ENCODE measurements at places on chromosomes 16 and 17.

DNA sequence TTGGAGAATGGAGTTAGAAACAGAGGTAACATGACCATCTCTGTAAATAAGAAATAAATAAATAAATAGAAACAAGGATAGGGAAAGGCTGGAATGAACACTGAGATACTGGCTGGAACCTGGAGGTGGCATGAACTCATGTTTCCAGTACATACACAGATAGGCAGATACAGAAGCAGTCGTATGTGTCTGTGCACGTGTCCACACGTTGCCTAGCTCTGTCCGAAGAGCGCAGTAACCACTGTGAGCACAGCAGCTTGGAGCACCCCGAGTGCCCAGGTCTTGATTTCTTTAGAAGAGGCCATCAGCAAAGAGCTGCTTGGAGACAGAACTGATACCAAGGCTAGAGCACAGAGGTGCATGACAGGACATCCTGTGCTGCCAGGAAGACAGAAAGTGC is 37.1 kb upstream of the SLC38A8 start:
- no peak for DNase-seq

DNA sequence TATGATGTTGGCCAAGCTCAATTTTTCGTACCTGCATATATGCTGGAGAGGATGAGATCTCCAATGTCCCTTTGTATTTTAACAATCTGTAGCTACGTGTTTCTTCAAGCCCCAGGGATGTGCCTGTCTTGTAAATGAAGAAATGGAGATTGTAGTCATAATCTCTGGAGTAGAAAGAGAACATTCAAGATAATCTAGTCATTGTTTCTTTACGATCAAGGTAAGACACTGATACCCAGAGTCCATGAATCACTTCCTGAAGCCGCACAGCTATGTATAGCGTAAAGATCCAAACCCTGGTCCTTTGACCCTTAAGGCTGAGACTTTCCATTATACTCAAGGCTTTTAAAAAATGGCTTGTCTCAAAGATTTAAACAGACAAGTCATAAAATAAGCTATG is 205.5 kb downstream of the HS3ST3B1 start:
- DNase-seq: no peak

GRCh38 chr17:77774182-77774581 is 184.3 kb upstream of the TNRC6C start:
- no peak for DNase-seq

DNA sequence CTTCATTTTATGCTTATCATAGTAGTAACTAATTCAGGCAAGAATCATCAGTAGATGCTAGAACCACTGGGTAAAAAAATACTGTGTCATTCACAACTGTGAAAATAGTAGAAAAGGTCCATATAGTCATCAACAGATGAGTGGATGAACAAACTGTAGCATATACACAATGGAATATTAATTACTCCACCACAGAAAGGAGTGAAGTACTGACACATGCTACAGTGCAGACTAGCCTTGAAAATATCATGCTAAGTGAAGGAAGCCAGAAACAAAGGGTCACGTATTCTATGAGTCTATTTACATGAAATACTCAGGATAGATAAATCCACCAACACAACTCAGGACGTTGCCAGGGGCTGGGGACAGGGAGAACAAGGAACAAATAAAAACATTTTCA is 13.3 kb downstream of the USP22 start:
- no peak for DNase-seq

DNA sequence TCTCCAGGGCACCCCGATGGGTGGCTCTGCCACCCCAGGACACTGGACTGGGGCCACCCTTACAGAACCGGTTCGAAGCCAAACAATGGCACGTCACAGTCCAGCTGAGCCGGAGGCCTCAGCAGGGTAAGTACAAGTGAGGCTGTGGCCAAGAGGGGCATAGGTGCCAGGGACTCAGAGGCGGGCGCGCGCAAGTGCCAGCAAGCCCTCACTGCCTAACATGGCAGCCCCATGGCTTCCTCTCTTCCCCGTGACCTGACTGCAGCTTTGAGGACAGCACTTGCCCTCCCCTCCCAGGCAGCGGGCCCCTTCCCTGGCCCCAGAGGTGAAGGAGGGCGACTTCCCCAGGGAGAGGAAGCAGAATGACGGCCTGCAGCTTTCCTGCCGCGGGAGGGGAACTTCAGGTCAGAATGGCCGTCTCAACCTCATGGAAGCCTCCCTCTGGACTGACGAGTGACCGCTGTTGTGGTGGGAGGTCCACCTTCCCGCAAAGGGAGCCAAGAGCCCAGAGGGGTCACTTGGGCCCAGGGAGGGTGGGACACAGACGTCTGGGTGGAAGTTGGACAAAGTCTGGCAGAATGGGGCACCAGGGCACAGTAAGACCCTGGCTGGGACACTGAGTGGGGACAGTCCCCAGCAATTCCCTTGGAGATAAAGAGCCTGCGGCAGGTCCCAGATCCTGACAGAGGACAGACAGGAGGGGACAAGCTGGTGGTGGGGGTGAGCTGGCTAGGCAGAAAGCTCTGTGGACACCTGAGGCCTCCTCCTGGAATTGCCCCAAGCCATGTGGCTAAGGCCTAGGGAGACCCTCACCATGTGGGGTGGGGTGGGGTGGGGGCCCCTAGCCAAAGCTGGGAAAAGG is 52.1 kb upstream of the TOB1 start:
- DNase-seq: no peak

- no peak for DNase-seq
Observed at GRCh38 chr17:14582996-14583395, 282.1 kb downstream of the HS3ST3B1 start.

- no peak for DNase-seq
Observed at GRCh38 chr17:74099442-74100340, 103.8 kb upstream of the RPL38 start.

GRCh38 chr16:23482778-23483177 is 27.5 kb downstream of the GGA2 start:
- DNase-seq: no peak

- no peak for DNase-seq
Observed at GRCh38 chr16:9868606-9869149, 313.6 kb downstream of the GRIN2A start.

DNA sequence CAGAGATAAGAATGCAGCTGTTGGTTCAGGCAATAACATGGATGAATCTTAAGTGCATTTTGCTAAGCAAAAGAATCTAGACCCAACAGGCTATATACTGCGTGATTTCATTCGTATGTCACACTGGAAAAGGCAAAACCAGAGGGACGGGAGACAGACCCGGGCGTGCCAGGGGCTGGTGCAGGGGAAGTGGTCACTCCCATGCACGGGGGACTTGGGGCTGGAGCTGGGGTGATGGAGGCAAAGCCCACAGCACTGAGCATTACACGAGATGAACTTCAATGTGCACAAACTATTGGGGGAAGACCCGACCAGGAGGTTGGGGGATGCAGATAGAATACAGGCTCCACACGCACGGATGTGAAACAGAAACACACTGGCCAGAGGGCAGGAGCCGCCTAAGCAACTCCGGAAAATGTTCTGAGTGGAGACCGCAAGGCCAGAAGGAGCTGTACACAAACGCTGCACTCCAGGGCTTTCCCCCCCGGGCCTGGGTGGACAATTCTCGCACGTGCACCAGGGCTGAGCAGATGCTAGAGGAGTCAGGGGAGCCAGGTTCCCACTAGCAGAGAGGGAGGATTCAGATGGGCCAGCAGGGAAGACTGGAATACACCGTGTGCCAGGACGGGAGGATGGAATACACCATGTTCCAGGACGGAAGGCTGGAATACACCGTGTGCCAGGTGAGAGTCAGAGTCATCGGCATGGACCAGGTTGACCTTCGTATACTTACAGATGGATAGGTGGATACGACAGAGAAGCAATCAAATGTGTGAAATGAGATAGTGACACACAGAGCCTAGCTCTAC is 11.3 kb downstream of the LMF1 start:
- DNase-seq: no peak

DNA sequence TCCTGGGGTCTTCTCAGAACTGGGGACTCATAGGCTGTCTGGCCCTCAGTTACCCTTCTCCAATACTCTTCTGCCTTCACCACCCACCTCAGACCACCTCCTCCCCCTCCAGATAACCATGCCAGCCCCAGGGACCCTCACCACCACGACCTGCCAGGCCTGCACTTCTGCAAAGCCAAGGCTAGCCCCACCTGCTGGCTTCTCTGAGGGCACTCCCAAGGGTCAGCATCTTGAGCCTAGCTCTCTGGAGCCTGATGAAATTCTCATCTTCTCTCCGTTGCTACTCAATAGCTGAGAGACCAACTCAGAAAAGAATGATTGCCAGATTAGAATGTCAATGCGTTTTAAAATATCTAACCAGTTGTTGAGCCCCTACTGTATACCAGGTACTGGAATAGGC is 56.1 kb upstream of the LYRM9 start:
- no peak for DNase-seq

DNA sequence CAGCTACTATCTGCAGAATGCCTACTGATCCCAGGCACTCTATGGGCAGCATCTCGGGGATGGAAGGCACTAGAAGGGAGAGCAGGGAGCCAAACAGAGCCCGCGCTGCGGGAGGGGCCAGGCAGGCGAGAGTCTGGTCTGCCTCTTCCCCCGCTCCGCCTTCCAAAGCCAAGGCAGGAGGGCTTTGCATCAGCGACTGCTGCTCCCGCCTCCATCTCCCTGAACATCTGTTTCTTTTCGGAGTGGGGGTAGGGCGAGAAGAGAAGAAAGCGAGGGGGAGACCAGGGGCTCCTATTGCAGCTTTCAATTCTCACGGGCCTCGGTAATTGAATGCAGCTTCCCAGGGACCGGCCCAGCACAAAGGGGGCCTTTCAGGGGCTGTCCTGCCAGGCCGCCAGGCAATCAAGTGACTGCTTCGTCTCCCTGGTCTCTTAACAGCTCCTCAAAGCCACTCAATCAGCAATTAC is 31.4 kb upstream of the CDC42EP4 start:
- no peak for DNase-seq

GRCh38 chr16:15576960-15577958 is 65.7 kb downstream of the MARF1 start:
- peak; percentile 15 for DNase-seq

DNA sequence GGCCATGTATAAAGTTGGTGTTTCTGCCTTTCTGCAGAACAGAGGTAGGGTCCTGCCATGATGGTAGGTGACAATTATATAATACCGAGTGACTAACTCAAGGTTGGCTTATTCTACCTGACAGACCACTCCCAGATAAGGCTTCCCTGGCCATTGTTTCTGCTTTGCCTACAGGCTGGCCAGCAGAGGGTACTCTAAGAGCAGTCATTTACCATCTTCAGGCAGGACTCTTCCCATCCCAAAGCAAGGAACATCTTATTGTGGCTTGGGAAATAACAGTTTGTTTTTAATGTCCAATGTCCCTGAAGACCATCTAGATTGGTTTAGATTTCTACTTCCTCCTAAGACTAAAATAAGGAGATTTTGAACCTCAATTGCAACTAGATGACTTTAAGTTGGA is 74.1 kb downstream of the SNX11 start:
- no peak for DNase-seq

GRCh38 chr16:67269766-67270165 is 9.6 kb upstream of the PLEKHG4 start:
- no peak for DNase-seq

DNA sequence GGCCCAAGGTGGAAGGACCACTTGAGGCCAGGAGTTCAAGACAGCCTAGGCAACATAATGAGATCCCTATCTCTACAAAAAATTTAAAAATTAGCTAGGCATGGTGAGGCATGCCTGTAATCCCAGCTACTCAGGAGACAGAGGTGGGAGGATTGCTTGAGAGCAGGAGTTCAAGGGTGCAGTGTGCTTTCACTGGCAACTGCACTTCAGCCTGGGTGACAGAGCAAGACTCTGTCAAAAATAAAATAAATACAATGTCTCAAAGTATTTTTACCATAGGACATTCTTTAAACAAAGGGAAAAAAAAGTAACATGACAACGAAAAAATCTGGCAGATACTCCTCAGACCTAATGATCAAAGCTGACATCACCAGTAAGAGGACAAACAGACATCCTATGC is 72.6 kb downstream of the FBXL20 start:
- DNase-seq: no peak

DNA sequence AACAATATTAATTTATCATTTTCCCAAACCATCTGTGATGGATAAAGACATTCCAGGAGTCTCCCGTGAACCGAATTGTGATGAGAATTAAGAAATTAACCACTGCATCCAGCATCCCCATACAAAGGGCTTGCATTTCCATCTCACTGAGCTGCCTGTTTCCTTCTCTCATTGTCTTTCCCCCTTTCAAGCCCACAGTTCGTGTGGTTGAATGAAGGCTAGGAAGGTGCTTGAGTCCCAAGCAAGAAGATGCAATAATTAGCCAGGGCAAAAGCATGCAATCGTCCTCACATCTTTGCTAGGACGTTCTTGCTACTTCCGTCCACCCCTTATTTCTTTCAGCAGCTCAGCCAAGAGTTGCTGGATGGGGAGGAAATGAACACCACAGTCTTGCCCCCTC is 146.1 kb downstream of the NTN1 start:
- no peak for DNase-seq

- no peak for DNase-seq
Observed at GRCh38 chr16:12057266-12057665, 80.7 kb downstream of the SNX29 start.

- DNase-seq: no peak
Observed at GRCh38 chr16:28117168-28117565, 53.7 kb upstream of the GSG1L start.

DNA sequence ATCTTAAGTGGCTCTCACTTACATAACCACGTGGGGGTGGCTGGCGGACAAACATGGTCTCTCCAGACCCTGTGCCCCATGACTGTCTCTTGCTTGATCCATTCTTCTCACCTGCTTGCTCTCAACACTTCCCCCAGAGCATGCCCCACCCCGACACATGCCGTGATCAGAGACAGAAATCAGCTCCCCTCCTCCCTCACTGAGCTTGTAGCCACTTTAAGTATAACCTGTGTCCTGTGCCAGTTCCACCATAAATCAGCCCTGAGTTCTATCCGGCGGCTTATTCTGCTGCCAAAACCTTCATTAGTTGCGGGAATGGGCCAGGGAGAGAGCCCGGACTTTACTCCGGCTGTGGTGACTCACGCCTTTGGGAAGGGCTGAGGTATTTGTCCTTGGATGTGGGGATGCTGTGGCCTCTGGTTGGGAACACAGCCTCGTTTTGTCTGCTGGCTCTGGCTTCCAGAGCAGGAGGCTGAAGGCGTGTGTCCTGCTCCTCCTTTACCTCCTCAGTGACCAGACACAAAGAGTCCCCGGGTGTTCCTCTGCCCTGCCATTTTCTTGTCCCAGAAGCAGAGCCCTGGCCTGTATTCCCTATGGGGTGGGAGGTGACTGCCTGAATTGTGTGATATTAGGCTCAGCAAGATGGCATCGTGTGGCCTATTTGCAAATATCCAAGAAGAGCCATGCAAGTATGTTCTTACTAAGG is 21.1 kb downstream of the ANKRD40 start:
- DNase-seq: no peak

Measured in hematopoietic multipotent progenitor cell treated with erythropoietin and hydrocortisone succinate and interleukin-3 and kit ligand, for 15 days (in vitro differentiated cells).